SJSA1 (cell line): ENCODE measurements at places on chromosomes 16 and 17. TPM values are rescaled to one million over a fixed set of nuclear protein-coding genes. Genes with fewer than 3 reads are reported as not detected.

The OR4D1 gene
- 0.03 TPM in 1 of 2 replicates, not detected in the other for total RNA-seq

The TMEM100 gene
- 2.6 and 3.4 TPM in 2 replicates for total RNA-seq

The EPOP gene
- total RNA-seq: 0.09 and 0.29 TPM in 2 replicates

The GRAPL gene
- total RNA-seq: not detected in 2 replicates

The TTC19 gene
- total RNA-seq: 23.1 and 28.9 TPM in 2 replicates

The PRAC2 gene
- total RNA-seq: not detected in 2 replicates

DNA sequence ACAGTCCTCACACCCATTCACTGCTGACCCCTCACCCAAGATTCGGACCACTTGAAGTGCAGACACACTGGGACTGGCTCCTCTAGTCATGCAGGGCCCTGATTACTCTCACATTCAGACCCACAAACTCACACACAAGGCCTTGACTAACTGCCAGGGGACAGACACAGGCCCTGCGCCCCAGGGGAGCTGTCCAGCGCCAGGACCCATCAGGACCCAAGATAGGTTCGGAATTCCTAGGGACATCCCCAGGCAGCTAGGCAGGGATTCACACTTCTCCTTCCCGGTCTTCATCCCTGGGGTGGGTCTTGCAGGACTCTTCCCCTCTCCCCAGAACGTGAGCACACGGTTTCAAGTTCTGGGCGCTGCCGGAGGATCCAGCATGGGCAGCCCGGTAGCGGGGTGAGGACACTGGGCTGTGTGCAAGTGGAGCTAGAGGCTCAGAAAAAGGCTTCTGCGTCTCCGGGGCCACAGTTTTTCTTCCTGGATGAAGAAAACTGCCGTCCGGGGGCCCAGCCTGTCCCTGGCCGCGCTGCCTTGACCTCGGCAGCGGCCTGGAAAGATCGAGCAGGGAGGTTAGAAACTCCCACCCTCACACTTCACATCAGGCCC is 1.6 kb downstream of the SEZ6 start:
- no peak for DNase-seq

DNA sequence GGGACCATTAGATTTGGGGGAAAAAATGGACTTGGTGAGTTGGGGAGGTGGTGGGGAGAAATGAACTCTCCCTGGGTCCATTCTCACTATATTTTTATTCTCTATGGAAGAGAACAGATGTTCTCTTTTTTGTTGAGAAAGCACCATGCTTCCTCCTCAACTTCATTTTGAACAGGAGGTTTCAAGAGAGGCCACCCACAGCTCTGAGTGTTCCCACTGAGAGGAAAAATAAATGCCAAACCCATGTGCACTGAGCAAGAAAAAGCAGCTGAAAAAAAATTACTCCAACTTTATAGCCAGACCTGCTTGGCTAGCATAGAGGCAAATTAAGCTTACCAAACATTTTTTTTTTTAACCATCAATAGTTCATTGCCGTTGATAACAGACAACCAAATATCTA is 883.6 kb downstream of the KCNJ2 start:
- no peak for DNase-seq

DNA sequence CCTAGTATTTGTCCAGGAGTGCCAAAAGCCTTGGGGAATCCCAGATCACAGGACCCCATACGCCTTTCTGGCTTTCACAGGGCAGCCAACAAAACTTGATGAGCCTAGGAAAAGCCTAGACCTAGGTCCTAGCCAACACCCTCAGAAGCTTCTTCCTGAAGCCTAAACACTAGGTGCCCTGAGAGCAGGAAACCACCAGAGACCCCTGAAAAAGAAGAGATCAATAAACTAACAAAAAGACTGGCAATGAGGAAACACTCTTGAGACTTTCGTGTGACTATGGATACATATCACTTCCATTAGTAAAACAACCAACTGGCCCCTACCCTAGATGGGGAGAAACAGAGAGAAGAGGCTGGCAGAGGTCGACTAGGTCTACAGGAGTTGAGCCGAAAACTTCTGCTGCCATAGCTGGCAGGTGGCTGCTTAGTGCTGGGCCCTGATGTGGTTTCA is 1.2 kb downstream of the ORMDL3 start:
- no peak for DNase-seq

DNA sequence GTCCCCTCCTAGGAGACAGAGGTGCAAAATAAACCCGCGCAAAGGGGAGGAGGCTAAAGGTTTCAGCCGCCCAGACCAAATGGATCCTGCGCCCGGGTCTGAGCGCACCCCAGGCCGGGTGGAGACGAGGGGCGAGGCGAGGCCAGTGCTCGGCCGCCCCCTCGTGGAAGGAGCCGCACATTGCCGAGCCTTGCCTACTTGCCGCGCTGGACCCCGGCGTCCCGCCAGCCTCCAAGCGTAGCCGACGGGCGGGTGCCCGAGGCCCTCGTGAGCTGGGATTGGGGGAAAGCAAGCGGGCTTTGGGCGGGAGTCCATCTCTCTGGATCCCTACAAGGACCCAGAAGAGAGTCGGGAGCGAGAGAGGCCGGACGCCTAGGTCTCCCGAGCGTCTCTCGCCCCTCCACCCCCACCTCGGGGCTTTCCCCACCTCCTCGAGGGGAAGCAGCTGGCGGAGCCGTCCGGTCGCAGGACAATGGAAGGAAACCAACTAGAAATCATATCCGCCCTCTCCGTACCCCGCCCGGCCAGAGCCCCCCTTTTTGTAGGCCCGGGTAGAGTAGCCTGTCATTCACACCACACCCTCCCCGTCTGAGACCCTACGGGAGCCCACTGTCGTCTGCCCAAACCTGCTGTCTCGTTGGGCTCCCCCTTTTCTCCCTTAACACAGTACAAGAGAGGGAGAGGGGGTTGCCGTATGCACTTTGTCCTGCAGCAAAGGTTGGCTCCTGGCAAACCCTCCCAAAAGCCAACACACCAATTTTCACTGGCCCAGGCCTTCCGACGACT is 664 bp upstream of the BCL6B start:
- DNase-seq: peak; percentile 64

DNA sequence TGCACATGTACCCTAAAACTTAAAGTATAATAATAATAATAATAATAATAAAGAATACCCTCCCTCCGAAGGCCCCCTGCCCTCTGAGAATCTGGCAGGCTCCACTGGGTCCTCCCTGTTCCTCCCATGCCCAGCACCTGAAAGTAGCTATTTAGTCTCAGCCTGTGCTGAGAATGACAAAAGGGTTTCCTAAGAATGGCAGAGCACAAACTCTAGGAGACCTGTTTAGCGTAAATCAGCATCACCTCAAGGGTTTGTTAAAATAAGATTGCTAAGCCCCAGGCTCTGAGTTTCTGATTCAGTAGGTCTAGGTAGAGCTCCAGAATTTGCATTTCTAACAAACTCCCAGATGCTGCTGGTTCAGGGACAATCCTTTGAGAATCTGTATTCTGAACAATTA is 606.8 kb upstream of the CDH11 start:
- no peak for DNase-seq

- DNase-seq: no peak
Measured at GRCh38 chr17:42579794-42580551, 2.4 kb upstream of the PSMC3IP start.

DNA sequence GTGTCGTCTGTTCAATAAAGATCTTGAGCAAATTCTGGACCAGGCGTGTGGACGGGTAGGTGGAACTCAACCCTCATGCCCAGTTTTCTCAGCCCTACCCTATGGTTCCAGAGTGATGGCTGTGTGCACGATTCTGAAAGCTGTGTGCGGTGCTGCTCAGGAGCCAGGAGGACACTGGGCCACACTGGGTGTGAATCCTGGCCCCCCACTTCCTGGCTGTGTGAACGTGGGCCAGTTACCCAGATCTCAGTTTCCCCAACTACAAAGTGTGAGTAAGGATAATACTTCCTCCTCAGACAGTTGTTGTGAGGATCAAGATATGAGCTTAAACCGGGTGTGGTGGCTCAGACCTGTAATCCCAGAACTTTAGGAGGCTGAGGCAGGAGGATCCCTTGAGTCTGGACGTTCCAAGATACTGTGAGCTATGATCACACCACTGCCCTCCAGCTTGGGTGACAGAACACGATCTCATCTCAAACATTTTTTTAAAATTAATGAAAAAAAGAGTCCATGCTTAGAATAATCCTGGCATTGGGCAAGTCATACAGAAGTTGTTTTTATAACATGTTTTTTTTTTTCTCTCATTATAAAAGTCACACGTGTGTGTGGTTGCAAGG is 14.7 kb upstream of the MPRIP start:
- DNase-seq: no peak

GRCh38 chr17:7656958-7657609 is 6.4 kb downstream of the ATP1B2 start:
- DNase-seq: no peak
